Activated CD4-positive, alpha-beta T cell treated with anti-CD3 and anti-CD28 coated beads, Interleukin-2, amount 50 U/mL, for 1 hour (primary cell): ENCODE measurements at places on chromosomes 6 and 20.

GRCh38 chr6:165844232-165844631 is 181.2 kb upstream of the PDE10A start:
- DNase-seq = no peak

DNA sequence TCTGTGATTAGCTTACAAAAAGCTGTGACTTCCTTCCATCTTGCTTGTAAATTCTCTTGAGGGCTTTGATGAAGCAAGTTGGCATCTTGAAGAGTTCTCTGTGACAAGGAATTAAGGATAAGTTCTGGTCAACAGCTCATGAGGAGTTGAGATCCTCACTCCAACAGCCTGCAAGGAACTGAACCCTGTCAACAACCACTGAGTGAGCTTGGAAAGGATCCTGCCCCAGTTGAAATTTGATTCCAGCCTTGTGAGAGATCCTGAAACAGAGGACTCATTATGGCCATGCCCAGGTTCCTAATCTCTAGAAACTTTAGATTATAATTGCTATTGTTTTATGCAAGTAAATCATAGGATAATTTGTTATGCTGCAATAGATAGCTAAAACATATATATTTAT is 133.7 kb downstream of the PTCHD4 start:
- DNase-seq = no peak

DNA sequence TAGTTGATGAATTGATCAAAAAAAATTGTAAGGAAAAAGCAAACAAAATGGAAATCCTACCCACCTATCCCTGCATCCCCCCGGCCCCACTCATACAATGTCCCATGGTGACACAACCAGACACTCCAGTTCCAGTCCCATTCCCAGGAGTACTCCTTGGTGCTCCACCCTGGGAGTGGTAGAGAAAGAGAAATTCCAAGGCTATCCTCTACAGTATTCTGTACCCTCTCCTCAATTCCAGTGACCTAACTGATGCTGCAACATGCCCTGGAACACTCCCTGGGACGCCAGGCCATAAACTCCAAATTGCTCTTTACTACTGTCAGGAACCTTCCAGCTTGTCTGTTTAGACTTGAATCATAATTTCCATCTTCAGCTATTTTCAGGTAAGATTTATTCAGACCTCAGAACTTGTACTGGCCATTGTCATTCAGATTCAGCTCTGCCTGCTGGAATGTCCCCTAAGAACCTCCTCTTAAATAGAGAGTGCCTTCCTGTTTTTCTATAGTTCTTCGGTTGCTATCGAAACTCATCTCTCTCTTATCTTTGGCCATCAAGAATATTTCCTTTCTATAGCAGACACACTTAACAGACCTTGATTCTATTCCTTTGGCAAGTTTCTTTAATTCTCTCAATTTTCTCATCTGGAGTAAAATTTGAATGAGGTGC is 8.7 kb downstream of the GPX6 start:
- no peak for DNase-seq

DNA sequence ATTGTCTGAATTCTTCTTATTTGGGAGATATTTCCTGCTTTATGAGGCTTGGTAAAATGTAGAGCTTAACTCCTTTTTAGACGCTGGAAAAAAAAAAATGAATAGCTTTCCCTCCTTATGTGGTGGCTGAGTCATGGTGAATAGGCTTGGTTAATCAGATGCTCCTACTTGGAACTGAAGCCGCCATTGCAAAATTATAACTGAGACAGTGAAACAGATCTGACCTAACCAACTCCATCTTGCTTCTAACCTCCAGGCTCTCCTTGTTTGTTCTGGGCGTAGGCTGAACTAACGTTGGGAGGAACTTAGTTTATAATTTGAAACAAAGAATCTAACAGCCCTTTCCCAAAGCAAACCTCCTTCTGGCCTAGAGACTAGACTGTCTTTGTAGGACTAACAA is 43.2 kb upstream of the PLCB4 start:
- DNase-seq = no peak

DNA sequence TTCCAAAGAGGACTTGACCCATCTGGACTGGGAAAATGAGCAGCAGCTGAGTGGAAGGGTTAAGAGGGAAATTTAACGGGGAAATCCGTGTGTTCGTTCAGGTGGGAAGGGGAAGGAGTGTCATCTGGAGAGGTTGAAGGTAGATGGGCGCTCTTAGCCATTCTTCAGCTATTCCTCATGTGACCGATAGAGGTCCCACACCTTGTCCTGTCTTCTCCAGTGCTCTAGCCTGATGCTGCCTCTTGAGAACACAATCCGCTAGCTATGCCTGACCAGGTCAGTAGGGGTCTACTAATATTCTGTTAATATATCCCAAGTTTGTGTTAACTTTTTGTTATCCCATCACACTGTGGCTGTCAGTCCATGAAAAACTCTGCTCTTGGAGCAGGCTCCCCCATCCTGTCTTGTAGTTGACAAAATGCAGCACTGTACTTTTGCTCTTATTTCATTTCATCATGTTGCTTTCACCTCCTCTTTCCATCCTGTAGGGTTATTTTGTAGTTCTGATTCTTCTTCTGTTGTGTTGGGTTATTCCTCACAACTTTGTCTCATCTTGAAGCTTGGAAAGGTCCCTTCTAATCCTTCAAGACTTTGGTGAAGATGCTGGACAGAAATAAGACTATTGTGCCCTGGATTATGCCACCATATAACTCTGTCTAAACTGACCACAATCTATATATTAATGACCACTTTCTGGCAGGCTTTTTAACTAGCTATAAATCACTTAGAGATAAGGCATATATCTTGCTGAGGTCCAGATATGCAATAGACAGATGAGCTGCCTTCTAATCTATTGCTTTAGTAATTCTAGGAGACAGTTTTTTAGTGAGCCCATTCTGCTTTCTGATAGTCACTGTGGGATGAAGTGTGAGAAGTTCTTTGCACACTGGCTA is 123.4 kb upstream of the SUPT3H start:
- no peak for DNase-seq

GRCh38 chr20:49924247-49924646 is 8.9 kb upstream of the SPATA2 start:
- no peak for DNase-seq

GRCh38 chr20:61569825-61570224 is 317.8 kb downstream of the CDH4 start:
- DNase-seq = no peak

- no peak for DNase-seq
These were observed 686.9 kb upstream of the MAP3K7 start for GRCh38 chr6:91273729-91274128.
